Hippocampal formation (tissue), 2 donors: ENCODE measurements at places on chromosomes 1 and 21.

DNA sequence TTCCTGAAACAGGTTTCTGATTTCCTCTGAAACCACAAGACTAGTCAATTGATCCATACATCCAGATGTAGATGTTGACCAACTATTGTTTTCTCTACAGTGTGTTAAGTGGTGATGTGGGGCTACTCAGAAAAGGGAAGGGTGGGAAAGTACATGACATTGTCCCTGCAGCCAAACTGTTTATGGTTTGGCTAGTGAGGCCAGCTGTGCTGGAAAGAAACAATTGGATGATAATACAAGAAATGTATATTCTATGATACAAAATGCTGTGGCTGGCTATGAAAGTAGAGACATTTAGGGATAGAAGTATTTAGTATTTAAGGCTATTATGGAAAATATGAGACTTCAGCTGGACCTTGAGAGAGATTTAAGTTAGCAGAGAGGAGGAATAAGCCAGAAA, 244.5 kb downstream of the ADGRL2 start:
- DNase-seq, result no peak

GRCh38 chr1:41740630-41741239, 178.0 kb downstream of the HIVEP3 start:
- no peak for DNase-seq

DNA sequence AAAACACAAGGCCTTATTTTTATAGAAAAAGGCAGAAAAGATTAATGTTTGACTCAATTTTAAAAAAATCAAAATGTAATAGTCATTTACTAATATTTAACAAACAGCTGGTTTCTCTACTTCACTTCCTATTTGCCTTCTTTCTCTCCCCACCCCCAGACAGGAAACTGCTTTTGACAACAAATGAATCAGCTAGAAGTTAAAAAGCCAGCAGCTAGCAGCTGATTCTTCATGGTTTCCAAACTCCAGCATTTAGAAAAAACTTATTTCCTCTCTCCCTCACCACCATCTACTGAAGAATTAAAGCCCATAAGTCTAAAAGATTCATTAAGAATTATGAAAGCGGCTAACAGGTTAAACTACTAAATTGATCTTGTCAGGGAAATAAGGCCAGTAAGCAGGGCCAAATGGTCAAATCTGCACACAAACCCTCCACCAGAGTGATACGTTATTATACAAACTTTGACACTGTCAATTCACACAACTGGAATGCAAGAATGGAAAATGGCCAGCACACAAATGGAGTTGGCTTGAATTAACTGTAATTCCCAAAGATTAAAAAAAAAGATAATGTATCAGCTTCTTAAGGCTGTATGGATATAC, 4.0 kb downstream of the WDR26 start:
- peak; percentile 25 for DNase-seq

GRCh38 chr1:71046891-71047634, 553 bp downstream of the PTGER3 start:
- no peak for DNase-seq

GRCh38 chr21:46600978-46601377, 3.9 kb downstream of the S100B start:
- DNase-seq, result no peak
